Stimulated activated CD8-positive, alpha-beta memory T cell treated with anti-CD3 and anti-CD28 coated beads, Interleukin-15, amount 100 ng/mL, for 48 hours (primary cell): ENCODE measurements at places on chromosomes 6 and 20.

- DNase-seq = no peak
These were observed 45.8 kb upstream of the JARID2 start for GRCh38 chr6:15200087-15200486.

GRCh38 chr20:64256282-64256935 lies 861 bp downstream of the PCMTD2 start:
- DNase-seq = no peak

GRCh38 chr20:53776858-53777257 lies 183.2 kb upstream of the ZNF217 start:
- no peak for DNase-seq

- DNase-seq = no peak
These were observed 68.5 kb upstream of the SRSF6 start for GRCh38 chr20:43389211-43389610.

GRCh38 chr20:37505263-37506151 lies 15.5 kb upstream of the NNAT start:
- DNase-seq = no peak

GRCh38 chr6:168073937-168074730 lies 4.9 kb downstream of the FRMD1 start:
- no peak for DNase-seq

GRCh38 chr20:7361321-7361720 lies 578.9 kb downstream of the HAO1 start:
- DNase-seq = no peak

DNA sequence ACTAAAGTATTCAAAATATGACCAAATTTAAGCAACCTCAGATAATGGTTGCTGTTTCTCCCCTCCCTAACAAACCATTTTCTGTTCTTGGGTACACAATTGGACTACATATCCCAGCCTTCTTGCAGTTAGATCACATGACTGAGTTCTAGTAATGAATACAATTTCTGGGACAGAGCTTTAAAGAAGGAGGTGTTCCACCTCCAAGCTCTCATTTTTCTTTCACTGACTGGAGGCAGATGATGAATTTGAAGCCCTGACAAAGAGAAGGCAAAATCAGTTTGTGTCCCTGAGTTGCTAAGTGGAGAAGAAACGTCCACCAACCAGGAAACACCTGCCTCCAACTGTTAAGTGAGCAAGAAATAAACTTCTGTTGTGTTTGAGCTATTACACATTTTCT lies 117.2 kb downstream of the LCA5 start:
- no peak for DNase-seq

- no peak for DNase-seq
These were observed 7.8 kb downstream of the STX11 start for GRCh38 chr6:144158133-144158532.

DNA sequence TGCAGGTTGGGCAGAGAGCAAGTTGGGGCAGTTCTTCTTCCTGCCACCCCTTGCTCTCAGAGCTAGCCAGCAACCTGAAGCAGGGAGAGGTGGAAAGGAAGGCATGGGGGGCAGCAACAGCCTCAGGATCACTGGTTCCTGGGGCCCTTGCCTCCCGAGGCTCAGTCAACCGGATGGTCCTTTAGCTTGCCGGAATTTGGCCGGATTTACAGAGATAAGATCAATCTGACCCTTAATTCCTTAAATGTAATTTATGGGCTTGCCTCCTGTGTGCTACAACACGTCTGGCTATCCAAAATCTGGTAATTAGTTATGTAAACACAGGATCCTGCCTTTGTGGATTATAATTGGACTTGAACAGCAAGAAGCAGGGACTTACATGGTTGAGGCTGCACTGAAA lies 19.5 kb upstream of the TCP11 start:
- no peak for DNase-seq

DNA sequence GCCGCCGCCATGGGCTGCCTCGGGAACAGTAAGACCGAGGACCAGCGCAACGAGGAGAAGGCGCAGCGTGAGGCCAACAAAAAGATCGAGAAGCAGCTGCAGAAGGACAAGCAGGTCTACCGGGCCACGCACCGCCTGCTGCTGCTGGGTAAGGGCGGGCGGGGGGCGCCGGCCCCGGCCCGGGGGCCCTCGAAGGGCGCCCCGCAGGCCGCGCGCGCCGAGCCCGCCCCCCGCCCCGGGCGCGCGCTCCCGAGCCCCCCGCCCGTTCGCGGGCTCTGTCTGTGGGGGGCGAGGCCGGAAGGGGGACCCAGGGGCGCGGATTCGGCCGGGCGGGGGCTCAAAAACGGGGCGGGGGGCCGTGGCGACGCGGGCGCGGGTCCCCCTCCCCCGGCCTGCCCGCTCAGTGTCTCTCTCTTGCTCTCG lies 39.2 kb downstream of the GNAS start:
- DNase-seq = no peak

DNA sequence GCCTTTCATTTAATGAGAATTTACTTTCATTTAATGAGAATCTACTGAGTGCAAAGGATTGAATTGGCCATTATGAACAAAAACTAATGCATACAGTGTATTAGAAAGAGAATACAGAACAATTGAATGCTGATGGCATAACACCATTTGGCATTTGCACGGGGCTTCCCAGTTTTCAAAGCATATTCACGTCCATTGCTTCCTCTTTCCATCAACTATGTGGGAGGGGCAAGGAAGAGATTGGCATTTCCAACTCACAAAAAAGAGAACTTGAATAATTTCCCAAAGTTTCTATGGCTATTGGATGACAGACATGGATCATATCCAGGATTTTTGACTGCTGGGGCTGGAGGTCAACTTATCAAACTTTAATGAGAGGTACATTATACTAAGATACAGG lies 23.2 kb upstream of the ARG1 start:
- DNase-seq = no peak

GRCh38 chr6:37680668-37681067 lies 17.0 kb downstream of the MDGA1 start:
- no peak for DNase-seq

DNA sequence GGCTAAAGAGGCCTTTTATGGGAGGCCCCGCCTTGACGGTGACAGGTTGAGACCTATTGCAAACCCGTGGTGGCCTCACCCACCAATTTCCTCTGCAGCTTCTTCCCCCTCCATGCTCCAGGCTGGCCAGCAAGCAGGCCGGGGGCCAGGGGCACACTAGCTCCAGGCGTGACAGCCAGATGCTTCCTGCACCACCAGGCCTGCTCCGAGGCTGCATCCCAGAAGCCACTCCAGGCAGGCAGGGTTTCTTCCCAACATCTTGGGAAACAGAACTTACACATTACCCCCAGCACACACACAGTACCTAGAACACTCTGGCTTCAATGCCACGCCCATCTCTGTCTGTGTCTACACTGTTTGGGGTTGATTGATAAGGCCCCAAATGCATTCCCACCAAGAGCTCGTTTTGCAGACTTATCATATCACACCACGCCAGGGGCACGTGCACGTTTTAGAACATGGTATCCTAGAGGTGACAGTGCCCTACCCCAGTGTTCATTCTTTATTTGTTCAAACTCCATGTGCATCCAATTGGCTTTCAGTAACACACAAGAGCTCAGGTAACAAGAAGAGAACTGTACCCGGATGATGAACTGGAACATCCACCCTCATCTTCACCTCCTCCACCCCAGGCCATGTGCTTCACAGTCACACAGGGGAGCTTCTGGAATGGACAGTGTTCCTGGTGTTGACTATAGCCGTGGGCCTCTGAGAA lies 221.4 kb upstream of the RREB1 start:
- DNase-seq = no peak

- no peak for DNase-seq
These were observed 35.5 kb downstream of the SCP2D1 start for GRCh38 chr20:18849131-18849530.

GRCh38 chr6:40341726-40342125 lies 245.4 kb downstream of the LRFN2 start:
- no peak for DNase-seq

DNA sequence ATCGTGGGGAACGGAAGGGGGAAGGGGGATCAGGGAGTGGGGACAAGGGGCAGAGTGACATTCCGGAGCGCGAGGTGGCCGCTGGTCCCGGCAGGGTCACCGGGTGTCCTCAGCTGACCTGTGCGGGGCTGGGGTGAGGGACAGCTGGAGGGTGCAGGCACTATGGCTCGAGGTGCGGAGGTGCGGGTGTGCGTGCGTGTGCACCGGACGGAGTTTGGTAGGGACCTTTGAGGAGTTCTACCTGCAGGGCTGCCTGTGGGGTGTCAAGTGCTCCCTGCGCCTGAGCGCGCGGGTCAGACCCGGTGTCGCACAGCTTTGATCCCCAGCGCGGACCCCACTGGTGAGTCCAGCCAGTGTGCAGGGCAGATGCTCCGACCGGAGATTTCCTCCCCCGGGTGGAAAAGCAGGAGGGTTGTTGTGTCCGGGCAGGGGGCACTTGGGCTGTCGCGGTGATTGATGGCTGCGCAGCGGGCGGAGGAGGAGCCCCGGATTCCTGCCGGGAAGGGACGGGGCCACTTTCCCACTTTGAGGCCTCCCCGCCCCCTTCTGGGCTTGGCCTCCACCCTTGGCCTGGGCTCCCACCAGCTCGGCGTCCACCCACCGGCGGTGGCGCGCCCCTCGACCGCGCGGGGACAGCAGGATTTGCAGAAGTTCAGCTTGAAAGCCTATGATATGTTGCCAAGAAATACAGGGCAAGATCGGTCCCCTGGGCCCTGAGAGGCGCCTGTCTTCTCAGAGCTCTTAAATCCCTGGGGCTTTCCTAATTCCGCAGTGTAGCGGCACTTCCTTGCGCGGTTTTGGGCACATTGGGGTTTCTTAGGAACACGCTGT lies 658 bp downstream of the RIN2 start:
- DNase-seq = no peak

DNA sequence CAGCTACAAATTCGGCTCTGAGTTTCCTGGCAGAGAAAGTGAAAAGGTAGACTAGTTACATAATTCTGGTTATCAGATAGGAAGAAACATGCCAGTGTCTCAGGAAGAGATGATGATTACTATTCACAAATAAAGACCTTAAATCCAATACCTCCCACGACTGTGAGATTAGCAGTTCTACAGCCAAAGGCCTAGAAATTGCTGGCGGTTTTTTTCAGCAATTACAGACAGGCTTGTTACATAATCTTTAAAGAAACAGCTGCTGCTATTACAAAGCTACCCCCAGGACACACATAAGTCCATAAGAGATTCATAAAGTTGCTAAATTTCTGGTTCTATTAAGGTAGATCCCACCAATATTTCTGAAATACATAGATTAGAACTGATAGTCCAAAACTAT lies 40.2 kb downstream of the PIGU start:
- no peak for DNase-seq

GRCh38 chr6:158892266-158892665 lies 73.1 kb upstream of the EZR start:
- DNase-seq = no peak

GRCh38 chr20:3407771-3408637 lies 535 bp upstream of the DNAAF9 start:
- DNase-seq = peak; percentile 51

DNA sequence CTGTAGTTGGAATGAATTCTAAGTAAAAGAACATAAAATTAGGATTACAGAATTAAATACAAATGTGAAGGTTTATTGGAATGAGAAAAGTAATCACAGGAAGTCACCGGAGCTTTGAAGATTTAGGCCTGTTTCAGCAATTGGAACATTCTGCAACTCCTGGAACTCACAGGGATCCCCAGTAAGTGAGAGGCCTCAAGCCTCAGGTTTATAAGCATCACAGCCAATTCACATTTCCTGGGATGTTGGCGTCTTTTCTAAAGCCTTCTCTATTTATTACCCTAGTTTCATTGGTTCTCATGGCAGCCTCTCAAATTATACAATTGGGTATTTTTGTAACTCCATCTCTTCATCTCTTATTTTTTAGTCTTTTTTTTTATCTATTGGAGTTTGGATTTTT lies 90.4 kb upstream of the HIVEP1 start:
- DNase-seq = no peak

DNA sequence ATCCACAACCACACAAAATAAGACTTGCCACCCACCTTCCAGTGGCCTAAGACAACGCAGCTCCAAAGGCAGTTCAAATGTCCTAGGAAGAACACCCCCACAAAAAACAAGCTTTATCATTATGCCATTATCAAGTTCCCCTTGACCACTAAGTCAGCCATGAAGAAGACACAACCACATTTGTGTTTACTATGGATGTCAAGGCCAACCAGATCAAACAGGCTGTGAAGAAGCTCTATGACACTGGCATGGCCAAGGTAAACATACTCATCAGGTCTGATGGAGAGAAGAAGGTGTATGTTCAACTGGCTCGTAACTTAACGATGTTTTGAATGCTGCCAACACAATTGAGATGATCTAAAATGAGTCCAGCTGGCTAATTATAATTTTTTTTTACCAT lies 26.1 kb downstream of the SEC63 start:
- DNase-seq = no peak

GRCh38 chr6:57435475-57436160 lies 118.2 kb downstream of the PRIM2 start:
- DNase-seq = no peak

DNA sequence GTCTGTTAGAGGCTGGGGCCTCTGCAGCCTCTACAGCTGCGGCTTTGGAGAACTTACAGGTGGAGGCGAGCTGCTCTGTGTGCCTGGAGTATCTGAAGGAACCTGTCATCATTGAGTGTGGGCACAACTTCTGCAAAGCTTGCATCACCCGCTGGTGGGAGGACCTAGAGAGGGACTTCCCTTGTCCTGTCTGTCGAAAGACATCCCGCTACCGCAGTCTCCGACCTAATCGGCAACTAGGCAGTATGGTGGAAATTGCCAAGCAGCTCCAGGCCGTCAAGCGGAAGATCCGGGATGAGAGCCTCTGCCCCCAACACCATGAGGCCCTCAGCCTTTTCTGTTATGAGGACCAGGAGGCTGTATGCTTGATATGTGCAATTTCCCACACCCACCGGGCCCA lies 2.6 kb downstream of the TRIM39 start:
- no peak for DNase-seq

- no peak for DNase-seq
These were observed 109.8 kb downstream of the RFX6 start for GRCh38 chr6:116986819-116987218.

DNA sequence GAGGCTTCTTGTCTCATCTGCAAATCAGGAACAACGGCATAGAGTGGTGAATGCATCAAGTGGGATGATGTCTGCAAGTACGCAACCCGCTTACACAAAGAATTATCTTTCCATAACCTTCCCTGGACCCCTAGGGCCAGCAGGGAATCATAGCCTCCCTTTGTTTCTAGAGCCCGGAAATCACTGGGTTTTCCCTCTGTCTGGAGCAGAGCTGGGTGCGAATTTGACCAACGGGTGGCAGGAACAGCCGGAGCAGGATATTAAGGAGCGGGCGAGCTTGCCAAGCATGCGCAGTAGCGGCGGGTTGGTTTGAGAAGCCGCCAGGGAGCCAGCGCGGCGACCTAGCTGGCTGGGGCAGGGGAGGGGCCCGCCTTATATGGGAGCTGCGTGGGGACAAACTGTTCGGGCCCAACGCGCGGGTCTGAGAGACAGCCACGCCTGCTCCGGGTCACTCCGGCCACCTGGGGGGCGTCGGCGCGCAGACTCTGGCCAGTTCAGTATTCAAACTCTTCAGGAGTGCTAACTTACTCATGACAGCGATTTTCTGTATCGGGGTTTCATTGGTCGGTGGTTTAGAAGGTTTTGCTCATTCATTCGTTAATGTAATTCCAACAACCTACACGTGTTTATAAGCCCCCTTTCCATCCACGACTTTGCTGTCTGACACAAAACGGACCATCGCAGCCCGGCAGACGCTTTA lies 1.6 kb upstream of the KIF16B start:
- peak; percentile 81 for DNase-seq
